Left ventricle myocardium inferior (tissue), 1 donor: ENCODE measurements at places on chromosomes 3 and 15. TPM values are rescaled to one million over a fixed set of nuclear protein-coding genes. Genes with fewer than 3 reads are reported as not detected.
A peak's percentile ranks its signal among the peaks of the same experiment; 100 is the strongest.

CLSTN2 gene
- total RNA-seq: 7.0 TPM

FOXL2NB gene
- not detected for total RNA-seq

TMC3 gene
- not detected for total RNA-seq

CCR2 gene
- 0.63 TPM for total RNA-seq

EOMES gene
- 0.14 TPM for total RNA-seq

GRCh38 chr3:179133575-179133974 lies 14.6 kb upstream of the PIK3CA start:
- no peaks in the 10 kb centered on the region for H3K4me1 ChIP-seq
- no peaks in the 10 kb centered on the region for H3K27me3 ChIP-seq
- H3K36me3 ChIP-seq: no peaks in the 10 kb centered on the region
- DNase-seq: no peak
- H3K27ac ChIP-seq: no peak overlapping the region
- H3K4me3 ChIP-seq: no peak overlapping the region

DNA sequence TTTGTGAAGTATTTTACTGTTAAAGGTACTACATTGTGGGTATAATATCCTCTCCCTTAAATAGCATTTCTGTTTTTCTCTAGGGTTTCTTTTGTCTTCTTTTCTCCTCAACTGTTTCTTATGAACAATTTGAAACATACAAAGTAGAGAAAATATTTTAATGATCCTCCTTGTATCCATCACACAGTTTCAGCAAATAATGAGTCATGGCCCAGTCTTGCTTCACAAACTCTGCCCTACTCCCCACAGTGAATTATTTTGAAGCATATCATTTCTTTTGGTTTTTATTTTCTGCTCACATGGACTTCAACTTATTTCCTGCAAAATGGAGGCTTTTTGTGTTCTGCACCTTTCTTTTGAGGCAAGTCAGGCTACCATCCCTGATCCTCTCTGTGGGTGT lies 6.1 kb upstream of the SCAANT1 start:
- DNase-seq: no peak
- no peak overlapping the region for H3K27ac ChIP-seq
- peaks cover 19% of the 10 kb centered on the region for H3K4me1 ChIP-seq
- H3K36me3 ChIP-seq: peaks cover 46% of the 10 kb centered on the region
- no peak overlapping the region for H3K4me3 ChIP-seq
- H3K27me3 ChIP-seq: no peaks in the 10 kb centered on the region

DNA sequence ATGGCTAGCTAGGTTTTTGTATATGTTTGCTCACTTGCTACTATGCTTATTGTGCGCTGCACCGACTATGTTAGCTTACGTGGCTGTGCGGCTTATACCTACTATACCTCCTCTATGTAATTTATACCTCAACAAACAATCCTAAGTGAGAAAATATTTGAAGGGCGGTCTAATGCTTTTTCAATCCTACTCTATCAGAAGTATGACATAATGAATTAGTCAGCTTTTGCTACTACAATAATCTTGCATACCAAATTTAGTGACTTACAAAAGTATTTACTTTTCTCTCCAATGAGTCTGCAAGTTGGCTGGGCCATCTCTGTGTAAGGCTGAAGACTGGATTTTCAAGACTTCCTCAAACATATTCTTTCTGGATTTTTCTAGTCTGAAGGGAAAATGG lies 391.2 kb upstream of the NECTIN3 start:
- no peaks in the 10 kb centered on the region for H3K4me1 ChIP-seq
- H3K27ac ChIP-seq: no peak overlapping the region
- H3K27me3 ChIP-seq: no peaks in the 10 kb centered on the region
- DNase-seq: no peak

DNA sequence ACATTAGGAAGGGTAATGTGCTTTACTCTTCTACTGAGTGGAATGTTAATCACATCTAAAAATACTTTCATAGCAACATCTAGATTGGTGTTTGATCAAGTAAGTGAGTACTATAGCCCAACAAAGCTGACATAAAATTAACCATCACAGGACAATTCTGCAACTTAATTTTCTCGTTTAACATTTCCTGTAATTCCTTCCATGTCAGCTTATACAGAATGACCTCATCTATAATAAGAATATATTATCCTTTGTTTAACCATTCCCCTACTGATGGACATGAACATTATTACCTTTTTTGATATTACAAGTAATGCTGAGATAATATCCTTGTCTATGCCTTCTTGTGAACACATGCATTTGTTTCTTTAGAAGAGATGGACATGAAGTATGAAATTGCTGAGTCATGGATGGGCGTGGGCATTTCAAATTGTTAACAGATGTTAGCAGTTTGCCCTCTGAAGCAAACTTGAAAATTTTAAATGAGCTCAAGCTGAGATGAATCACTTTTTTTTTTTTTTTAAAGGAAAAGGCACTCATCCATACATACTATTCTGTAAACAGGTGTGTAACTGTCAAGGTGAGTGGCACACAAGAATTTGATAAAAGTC lies 85.1 kb downstream of the OXNAD1 start:
- no peak overlapping the region for H3K27ac ChIP-seq
- peaks cover 27% of the 10 kb centered on the region for H3K4me1 ChIP-seq
- peaks cover 51% of the 10 kb centered on the region for H3K36me3 ChIP-seq
- H3K4me3 ChIP-seq: no peak overlapping the region

GRCh38 chr15:95359966-95360365 lies 970.5 kb upstream of the NR2F2 start:
- no peak overlapping the region for H3K27ac ChIP-seq
- no peak for DNase-seq
- H3K27me3 ChIP-seq: no peaks in the 10 kb centered on the region
- peaks cover under 1% of the 10 kb centered on the region for H3K4me1 ChIP-seq

DNA sequence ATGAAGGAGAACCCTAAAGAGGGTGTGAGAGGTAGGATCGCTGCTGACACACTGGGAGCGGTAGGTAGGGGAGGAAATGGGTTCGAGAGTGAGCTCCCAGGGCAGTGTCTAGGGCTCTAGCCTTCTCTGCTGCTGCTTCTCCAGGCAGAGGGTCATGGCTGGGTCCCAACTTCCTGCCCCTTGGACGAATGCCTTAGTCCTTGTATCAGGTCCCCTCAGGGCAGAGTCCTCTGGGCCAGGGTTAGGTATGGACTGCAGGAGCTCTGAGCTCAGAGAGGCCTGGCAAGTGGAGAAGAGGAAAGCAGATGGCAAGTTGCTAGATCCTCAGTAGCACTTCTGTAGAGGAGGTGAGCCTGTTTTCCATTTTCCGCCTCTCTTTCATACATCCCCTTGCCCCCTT lies 2.9 kb downstream of the CORO2B start:
- no peak for DNase-seq
- peak overlapping the region; percentile 91 for H3K27ac ChIP-seq
- H3K4me1 ChIP-seq: peaks cover 87% of the 10 kb centered on the region
- H3K27me3 ChIP-seq: no peaks in the 10 kb centered on the region
- no peaks in the 10 kb centered on the region for H3K36me3 ChIP-seq

- no peaks in the 10 kb centered on the region for H3K36me3 ChIP-seq
- no peaks in the 10 kb centered on the region for H3K4me1 ChIP-seq
- H3K27ac ChIP-seq: no peak overlapping the region
- peaks cover 55% of the 10 kb centered on the region for H3K27me3 ChIP-seq
Measured at GRCh38 chr15:79083154-79083553, 7.4 kb downstream of the RASGRF1 start.

GRCh38 chr3:14206548-14207177 lies 28.0 kb downstream of the LSM3 start:
- no peak overlapping the region for H3K4me3 ChIP-seq
- no peak for DNase-seq
- H3K4me1 ChIP-seq: peaks cover 25% of the 10 kb centered on the region
- H3K36me3 ChIP-seq: no peaks in the 10 kb centered on the region
- peaks cover 30% of the 10 kb centered on the region for H3K27me3 ChIP-seq

DNA sequence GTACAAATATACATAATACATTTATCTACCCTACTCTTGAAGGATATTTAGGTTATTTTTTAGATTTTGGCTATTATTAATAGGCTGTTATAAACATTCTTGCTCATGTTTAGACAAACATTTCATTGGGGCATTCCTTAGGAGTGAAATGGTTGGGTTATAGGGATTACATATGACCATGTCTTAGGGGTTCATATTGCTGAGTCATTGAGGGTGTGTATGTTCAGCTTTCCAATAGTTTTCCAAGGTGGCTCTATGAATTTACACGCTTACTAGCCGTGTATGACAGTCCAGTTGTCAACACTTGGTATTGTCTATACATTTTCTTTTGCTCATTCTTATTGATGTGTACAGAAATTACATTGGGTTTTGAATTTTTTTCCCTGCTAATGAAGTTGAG lies 125.8 kb downstream of the OXSM start:
- no peak overlapping the region for H3K27ac ChIP-seq
- H3K36me3 ChIP-seq: no peaks in the 10 kb centered on the region
- H3K27me3 ChIP-seq: no peaks in the 10 kb centered on the region
- no peak for DNase-seq
- H3K4me1 ChIP-seq: no peaks in the 10 kb centered on the region

DNA sequence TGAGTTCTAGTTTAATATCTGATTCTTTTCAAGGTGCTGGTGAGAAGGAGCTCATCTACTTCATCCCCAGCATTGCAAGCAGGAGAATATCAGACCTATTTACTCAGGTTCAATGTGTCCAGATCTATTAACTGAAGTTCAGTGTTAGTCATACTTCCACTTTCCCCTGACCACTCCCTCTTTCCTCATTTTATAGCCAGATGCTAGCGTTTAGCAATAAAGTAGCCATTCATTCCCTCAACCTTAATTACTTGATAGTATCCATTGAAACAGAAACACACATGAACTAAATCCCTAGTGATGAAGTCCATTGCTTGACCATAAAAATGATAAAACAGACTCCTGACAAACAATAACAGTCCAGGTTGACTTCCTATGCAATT lies 60.0 kb downstream of the RPL22L1 start:
- DNase-seq: no peak
- peaks cover 17% of the 10 kb centered on the region for H3K27me3 ChIP-seq
- H3K4me1 ChIP-seq: peaks cover 4% of the 10 kb centered on the region
